ENCODE measurements at places on chromosomes 3 and 15.

DNA sequence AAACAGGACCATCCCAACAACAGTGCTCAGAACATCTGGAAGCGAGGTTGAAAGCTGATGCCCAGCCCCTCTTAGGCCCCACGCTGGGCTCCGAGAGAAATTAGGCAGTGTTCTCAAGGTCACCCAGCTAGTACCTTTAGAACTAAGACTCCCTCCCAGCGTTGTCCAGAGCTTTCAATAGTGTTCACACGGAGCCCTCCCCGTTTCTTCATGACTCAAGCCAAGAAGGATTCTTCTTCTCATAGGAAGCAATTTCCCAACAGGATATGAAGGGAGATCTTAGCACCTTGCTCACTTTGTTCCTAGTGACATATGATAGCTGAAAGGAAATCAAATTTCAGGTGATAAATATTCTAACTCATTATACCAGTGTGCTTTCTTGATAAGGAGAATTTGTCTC, 244.2 kb upstream of the ST8SIA2 start:
- no peak for DNase-seq

- no peak for DNase-seq
These were observed 182.4 kb downstream of the SHQ1 start for GRCh38 chr3:72665701-72666446.

GRCh38 chr3:11583638-11584046, 60.1 kb downstream of the VGLL4 start:
- no peak for DNase-seq

- DNase-seq, result no peak
These were observed 12.3 kb upstream of the LMCD1 start for GRCh38 chr3:8489278-8489792.

Data from putamen (tissue), 1 donor.